Left ventricle myocardium inferior (tissue), 1 donor: ENCODE measurements at places on chromosomes 4 and X. TPM values are rescaled to one million over a fixed set of nuclear protein-coding genes. Genes with fewer than 3 reads are reported as not detected.

ARHGAP6 gene
- total RNA-seq: 3.1 TPM

BTK gene
- 1.3 TPM for total RNA-seq

SPP1 gene
- 3.7 TPM for total RNA-seq

SPON2 gene
- 13.9 TPM for total RNA-seq

AGA gene
- total RNA-seq: 6.4 TPM

ZNF275 gene
- total RNA-seq: 6.4 TPM

CT83 gene
- not detected for total RNA-seq

SLIT2 gene
- total RNA-seq: 6.0 TPM

SGMS2 gene
- 21.4 TPM for total RNA-seq

CLDN22 gene
- total RNA-seq: not detected

PDE5A gene
- total RNA-seq: 8.2 TPM

PABPC1L2A gene
- total RNA-seq: not detected

EDA gene
- 7.3 TPM for total RNA-seq

FAM9B gene
- total RNA-seq: not detected

CPLX1 gene
- total RNA-seq: 4.8 TPM

XAGE1A gene
- not detected for total RNA-seq

GLRA3 gene
- not detected for total RNA-seq

ARX gene
- not detected for total RNA-seq

THOC2 gene
- 27.4 TPM for total RNA-seq

XAGE2 gene
- total RNA-seq: not detected

ENAM gene
- total RNA-seq: 6.2 TPM

SLITRK4 gene
- 0.30 TPM for total RNA-seq

ANXA10 gene
- total RNA-seq: not detected

MEPE gene
- not detected for total RNA-seq

RHOH gene
- 0.41 TPM for total RNA-seq

BMX gene
- 3.3 TPM for total RNA-seq

SLC25A5 gene
- 191 TPM for total RNA-seq

TMEM154 gene
- total RNA-seq: 1.4 TPM

ARAP2 gene
- total RNA-seq: 2.9 TPM

ZNF732 gene
- not detected for total RNA-seq

PABPC1L2B gene
- not detected for total RNA-seq
